ENCODE measurements at places on chromosomes 5 and 9.
A peak's percentile ranks its signal among the peaks of the same experiment; 100 is the strongest.

DNA sequence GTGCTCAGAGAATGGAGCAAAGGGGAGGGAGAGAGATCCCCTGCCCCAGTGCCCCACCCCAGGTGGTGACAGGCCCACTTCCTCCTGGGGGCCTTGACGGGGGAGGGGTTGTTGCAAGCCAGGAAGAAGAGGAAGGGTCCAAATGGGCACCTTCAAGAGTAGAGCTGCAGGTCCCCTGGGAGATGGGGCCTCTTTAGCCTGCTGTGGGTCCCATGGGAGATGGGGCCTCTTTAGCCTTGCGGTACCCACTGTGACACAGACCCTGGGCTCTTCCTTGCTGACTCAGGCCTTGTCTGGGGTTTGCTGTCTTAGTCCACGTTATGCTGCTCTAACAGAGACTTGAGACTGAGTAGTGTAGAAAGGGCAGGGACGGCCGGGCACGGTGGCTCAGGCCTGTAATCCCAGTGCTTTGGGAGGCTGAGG lies 9.6 kb upstream of the TOR4A start:
- H3K4me1 ChIP-seq, result no peaks in the 10 kb centered on the region
- H3K4me3 ChIP-seq, result no peak overlapping the region
- no peak overlapping the region for H3K27ac ChIP-seq
- no peak for DNase-seq
- H3K27me3 ChIP-seq, result no peaks in the 10 kb centered on the region
- H3K36me3 ChIP-seq, result no peaks in the 10 kb centered on the region

- H3K4me3 ChIP-seq, result no peak overlapping the region
- no peak for DNase-seq
- H3K36me3 ChIP-seq, result no peaks in the 10 kb centered on the region
- H3K27ac ChIP-seq, result no peak overlapping the region
- no peaks in the 10 kb centered on the region for H3K27me3 ChIP-seq
These were observed 19.4 kb downstream of the PLPPR1 start for GRCh38 chr9:101047848-101048397.

- no peaks in the 10 kb centered on the region for H3K36me3 ChIP-seq
- H3K27me3 ChIP-seq, result no peaks in the 10 kb centered on the region
- H3K4me3 ChIP-seq, result no peak overlapping the region
- no peaks in the 10 kb centered on the region for H3K4me1 ChIP-seq
These were observed 498.1 kb downstream of the TLE1 start for GRCh38 chr9:81191222-81191621.

DNA sequence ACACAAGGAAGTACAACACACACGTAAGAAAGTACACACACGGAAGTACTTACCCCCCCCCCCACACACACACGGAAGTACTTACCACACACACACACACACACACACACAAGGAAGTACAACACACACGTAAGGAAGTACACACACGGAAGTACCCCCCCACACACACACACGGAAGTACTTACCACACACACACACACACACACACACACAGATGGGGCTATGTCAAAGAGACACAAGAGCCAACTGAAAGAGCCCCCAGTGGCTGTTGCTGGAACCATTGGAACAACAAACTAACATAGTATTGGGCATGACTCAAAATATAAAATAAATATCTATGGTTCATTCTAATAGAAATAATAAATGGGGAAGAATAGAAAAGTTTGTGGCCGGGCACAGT lies 4.9 kb upstream of the MAPK9 start:
- DNase-seq, result no peak
- H3K4me1 ChIP-seq, result peaks cover 5% of the 10 kb centered on the region

- H3K36me3 ChIP-seq, result no peaks in the 10 kb centered on the region
- peak overlapping the region; percentile 53 for H3K4me3 ChIP-seq
- no peak overlapping the region for H3K27ac ChIP-seq
- no peak for DNase-seq
- H3K4me1 ChIP-seq, result peaks cover 12% of the 10 kb centered on the region
These were observed 2.5 kb downstream of the FST start for GRCh38 chr5:53482717-53483638.

GRCh38 chr5:170273968-170274710 lies 23.4 kb downstream of the LCP2 start:
- H3K4me3 ChIP-seq, result no peak overlapping the region
- no peaks in the 10 kb centered on the region for H3K36me3 ChIP-seq
- no peak for DNase-seq
- H3K27ac ChIP-seq, result no peak overlapping the region
- no peaks in the 10 kb centered on the region for H3K4me1 ChIP-seq

DNA sequence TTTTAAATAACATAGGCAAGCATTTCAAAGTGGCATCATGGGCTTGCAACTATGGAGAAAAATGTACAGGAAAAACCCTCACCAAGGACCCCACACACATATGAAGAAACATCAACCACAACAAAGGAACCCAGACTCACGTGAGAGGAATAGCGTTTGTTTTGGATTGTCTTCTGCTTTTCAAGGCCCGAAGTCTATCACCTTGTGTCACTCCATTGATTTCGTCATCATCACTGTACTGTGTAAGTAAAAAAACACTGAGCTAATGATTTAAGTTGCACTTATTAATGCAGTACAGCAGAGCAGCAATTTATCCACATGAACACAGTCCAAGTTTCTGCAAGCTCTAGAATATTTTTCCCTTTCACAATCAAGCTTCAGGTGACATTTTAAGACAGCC lies 72.4 kb downstream of the HABP4 start:
- no peak overlapping the region for H3K4me3 ChIP-seq
- DNase-seq, result no peak
- no peaks in the 10 kb centered on the region for H3K27me3 ChIP-seq
- H3K27ac ChIP-seq, result no peak overlapping the region

DNA sequence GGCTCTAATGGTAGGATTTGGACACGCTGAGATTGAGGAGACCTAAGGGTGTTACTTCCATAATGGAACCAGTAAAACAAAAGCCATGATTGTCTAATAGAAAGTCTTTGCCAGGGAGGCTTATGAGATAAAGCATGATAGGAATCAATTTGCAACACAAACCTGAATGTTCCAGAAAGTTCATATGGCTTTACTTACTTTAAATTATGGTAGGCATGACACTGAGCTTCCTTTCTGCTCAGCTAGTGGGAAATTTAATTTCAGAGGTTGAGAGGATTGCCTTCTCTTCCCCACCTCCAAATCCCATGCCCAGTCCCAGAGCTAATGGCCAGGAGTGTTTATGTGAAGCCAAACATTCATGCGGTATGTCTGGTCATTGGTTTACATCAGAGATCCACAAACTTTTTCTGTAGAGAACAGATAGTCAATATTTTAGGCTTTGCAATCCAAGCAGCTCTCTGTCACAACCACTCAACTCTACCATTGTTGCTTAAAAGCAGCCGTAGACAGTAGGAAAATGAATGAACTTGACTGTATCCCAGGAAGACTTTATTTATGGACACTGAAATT lies 114.5 kb downstream of the UGCG start:
- H3K4me3 ChIP-seq, result no peak overlapping the region
- peaks cover 24% of the 10 kb centered on the region for H3K4me1 ChIP-seq
- DNase-seq, result no peak
- H3K36me3 ChIP-seq, result no peaks in the 10 kb centered on the region
- peak overlapping the region; percentile 99 for H3K27ac ChIP-seq
- no peaks in the 10 kb centered on the region for H3K27me3 ChIP-seq

DNA sequence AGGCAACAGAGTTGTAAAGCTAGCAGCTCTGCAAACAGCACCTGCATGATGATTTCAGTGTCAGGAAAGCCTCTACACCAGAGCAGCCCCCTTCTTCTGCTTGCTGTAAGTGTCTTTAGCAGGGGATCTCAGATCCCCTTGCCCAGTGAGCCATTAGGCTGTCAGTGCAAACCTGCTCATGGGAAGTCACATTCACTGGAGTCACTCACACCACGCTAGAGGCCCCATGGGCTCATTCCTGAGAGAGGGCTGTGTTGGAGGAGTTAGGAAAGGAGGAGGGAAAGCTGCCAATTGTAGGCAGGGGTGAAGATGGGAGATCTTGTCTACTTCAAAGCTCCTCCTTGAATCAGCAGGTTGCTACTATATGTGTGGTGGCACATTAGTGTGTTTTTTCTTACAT lies 275.2 kb downstream of the SMARCA2 start:
- H3K36me3 ChIP-seq, result no peaks in the 10 kb centered on the region
- H3K4me3 ChIP-seq, result no peak overlapping the region
- no peak overlapping the region for H3K27ac ChIP-seq

DNA sequence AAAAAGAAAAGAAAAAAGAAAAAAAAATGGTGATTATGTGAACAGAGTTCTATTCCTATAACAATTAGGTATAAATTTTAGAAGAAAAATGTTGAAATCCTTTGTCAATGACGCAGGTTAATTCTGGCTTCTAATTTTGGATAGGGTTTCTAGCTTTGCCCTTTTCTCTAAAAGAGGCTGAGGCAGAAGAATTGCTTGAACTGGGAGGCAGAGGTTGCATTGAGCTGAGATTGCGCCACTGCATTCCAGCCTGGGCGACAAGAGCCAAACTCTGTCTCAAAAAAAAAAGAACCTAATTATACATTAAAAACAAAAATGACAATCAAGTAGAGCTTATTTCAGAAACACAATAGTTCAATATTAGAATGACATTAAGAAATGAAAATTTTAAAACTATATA lies 2.9 kb downstream of the STXBP1 start:
- H3K4me1 ChIP-seq, result peaks cover 16% of the 10 kb centered on the region
- no peaks in the 10 kb centered on the region for H3K27me3 ChIP-seq
- H3K36me3 ChIP-seq, result no peaks in the 10 kb centered on the region

- H3K27me3 ChIP-seq, result no peaks in the 10 kb centered on the region
- peaks cover 14% of the 10 kb centered on the region for H3K4me1 ChIP-seq
- H3K4me3 ChIP-seq, result peak within 1 kb of the TSS; percentile 76
- peaks cover 6% of the 10 kb centered on the region for H3K36me3 ChIP-seq
- peak within 1 kb of the TSS; percentile 97 for H3K27ac ChIP-seq
These were observed at the start of gene SLC35D2 for GRCh38 chr9:96383165-96383942. TSS of gene SLC35D2 (minus strand) at chr9:96383711. CDS start at chr9:96383634, 77 bp downstream.

DNA sequence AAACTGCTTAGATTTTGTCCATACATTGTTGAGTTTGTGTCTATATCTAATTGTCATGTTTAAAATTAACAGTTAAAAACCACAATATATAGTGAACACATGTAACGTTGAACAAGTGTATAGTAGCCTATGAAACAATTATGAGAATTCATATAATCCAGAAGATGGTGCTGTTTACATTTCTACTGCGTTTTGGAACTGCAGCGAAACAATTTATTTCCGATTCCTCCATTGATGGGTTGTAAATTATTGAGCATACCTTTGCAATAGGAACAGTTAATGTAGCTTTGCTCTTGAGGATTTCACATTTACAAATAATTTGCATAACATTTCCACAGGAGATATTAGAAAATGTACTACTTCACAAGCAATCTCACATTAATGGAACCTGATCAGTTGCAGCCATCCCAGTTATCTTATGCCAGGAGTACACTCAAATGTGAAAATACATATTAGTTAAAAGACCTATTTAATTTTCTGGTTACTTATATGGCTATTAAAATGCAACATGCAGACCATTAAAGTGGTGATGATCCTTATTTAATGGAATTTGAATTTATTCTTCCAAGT lies 411.8 kb downstream of the CDH10 start:
- H3K4me3 ChIP-seq, result no peak overlapping the region
- no peaks in the 10 kb centered on the region for H3K27me3 ChIP-seq
- no peak overlapping the region for H3K27ac ChIP-seq
- no peaks in the 10 kb centered on the region for H3K36me3 ChIP-seq

- H3K36me3 ChIP-seq, result no peaks in the 10 kb centered on the region
- peaks cover 12% of the 10 kb centered on the region for H3K4me1 ChIP-seq
- DNase-seq, result no peak
- no peaks in the 10 kb centered on the region for H3K27me3 ChIP-seq
- no peak overlapping the region for H3K4me3 ChIP-seq
- H3K27ac ChIP-seq, result no peak overlapping the region
These were observed 7.1 kb downstream of the SNX18 start for GRCh38 chr5:54524704-54525103.

DNA sequence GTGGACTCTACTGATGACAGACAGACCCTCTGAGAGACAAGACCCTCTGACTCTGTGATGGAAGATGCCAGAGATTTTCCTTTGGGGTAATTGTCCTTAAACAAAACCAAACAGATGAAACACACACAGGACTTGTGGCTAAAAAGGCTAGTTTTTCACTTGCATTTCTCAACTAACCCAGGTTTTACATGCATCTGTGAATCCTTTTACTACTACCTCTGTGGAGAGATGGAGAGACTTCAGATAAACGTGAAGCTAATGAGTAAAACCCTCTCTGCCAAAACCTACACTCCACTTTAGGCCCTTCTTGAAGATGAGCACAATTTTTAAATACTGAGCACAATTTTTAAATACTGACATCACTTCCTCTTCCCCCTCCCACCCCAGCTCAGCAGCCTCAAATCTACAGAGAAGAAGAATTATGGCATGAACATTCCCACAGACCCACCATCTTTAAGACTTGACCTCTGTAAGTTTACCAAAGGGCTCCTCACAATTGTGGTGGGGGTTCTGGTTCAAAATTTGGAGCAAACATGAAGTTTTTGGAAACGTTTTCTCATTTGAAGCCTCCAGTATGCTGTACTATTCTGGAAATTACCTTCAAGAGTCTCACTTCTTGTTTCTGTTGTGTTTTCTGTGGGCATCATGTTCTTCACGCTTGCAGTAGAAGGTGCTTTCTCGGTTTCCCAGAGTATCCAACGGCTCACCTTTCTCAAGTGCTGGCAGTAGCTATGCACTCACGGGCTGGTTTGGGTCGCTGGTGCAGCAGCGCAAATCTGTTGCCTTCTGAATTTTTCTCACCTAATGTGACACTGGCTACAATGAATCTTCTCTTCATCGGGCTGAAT lies 42.7 kb downstream of the ACER2 start:
- H3K4me1 ChIP-seq, result no peaks in the 10 kb centered on the region
- H3K4me3 ChIP-seq, result no peak overlapping the region
- no peaks in the 10 kb centered on the region for H3K27me3 ChIP-seq

GRCh38 chr9:97565262-97565661 lies 63.8 kb downstream of the TMOD1 start:
- DNase-seq, result no peak
- no peaks in the 10 kb centered on the region for H3K27me3 ChIP-seq
- H3K4me1 ChIP-seq, result 0 out of 2 replicates have a peak, but pooled peaks cover 4% of the 10 kb centered on the region
- H3K4me3 ChIP-seq, result no peak overlapping the region
- no peaks in the 10 kb centered on the region for H3K36me3 ChIP-seq

- H3K36me3 ChIP-seq, result no peaks in the 10 kb centered on the region
- H3K27ac ChIP-seq, result no peak overlapping the region
- H3K27me3 ChIP-seq, result no peaks in the 10 kb centered on the region
- DNase-seq, result no peak
These were observed 499 bp downstream of the FBLL1 start for GRCh38 chr5:168529374-168530234.

- no peak overlapping the region for H3K27ac ChIP-seq
- peaks cover 24% of the 10 kb centered on the region for H3K4me1 ChIP-seq
- H3K27me3 ChIP-seq, result no peaks in the 10 kb centered on the region
- no peak overlapping the region for H3K4me3 ChIP-seq
- DNase-seq, result no peak
These were observed 14.2 kb upstream of the AHRR start for GRCh38 chr5:307306-307705.

GRCh38 chr5:50766967-50767366 lies 100.5 kb downstream of the PARP8 start:
- DNase-seq, result no peak
- no peak overlapping the region for H3K27ac ChIP-seq
- H3K27me3 ChIP-seq, result no peaks in the 10 kb centered on the region
- H3K36me3 ChIP-seq, result peaks cover 2% of the 10 kb centered on the region
- no peak overlapping the region for H3K4me3 ChIP-seq
- no peaks in the 10 kb centered on the region for H3K4me1 ChIP-seq
